Lower lobe of right lung (tissue), 2 donors: ENCODE measurements at places on chromosomes 13 and 19. TPM values are rescaled to one million over a fixed set of nuclear protein-coding genes. Genes with fewer than 3 reads are reported as not detected.

DNA sequence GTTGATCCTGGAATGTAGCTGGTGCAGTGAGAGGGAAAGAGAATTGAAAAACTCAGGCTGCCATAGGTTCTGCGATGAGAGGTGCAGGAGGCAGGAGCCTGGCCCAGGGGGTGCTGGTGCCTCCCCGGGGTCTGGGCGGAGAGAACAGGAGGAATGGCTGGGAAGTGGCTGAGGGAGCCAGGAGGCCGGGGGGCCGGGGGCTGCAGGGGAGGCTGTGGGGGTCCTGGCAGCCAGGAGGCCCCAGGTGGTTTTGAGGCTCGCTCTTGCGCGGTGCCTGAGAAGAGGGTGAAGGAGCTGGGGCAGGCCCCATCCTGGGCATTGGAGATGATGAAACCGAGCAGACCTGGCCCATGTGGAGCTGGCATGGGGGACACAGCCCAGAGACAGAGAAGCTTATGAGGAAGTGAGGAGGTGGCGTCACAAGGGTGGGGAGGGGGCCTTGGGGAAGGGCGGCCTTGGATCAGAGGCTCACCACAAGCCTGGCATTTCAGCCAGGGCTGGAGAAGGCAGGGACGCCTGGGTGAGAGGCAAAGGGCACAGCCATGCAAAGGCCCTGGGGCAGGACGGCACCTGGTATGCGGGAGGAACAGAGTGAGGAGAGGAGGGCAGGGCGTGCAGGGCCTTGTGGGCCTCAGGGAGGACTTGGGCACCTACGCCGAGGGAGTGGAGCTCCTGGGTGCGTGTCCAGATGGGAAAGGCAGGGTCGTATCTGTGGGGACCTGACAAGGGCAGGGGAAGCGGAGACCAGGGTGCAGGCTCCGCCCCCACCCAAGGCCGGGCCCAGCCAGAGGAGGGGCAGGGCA is 1.3 kb upstream of the TEKTIP1 start:
- no peak for DNase-seq

- DNase-seq, result no peak
Observed at GRCh38 chr19:36182612-36183244, 30.5 kb upstream of the COX7A1 start.

- no peak for DNase-seq
Observed at GRCh38 chr13:42532561-42533335, 41.2 kb upstream of the TNFSF11 start.

GRCh38 chr13:97202761-97203160 is 19.4 kb upstream of the MBNL2 start:
- no peak for DNase-seq

DNA sequence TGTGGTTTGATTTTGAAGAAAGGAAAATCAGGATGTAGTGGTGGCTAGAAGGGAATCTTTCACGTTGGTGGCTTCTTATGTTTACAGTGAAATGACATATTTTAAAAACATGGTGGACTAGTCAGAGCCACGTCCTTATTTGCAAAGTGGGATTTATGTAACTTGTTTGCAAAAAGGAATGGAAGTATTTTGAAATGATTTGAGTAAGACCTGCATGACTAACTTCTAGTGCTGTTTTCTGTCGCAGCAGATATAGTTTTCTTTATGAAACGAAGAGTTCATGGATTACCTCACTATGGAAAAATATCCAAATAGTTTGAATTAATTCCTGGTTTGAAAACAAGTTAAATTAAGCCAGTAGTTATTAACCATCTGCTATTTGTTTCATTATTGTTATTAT is 476.5 kb downstream of the MYO16 start:
- no peak for DNase-seq

DNA sequence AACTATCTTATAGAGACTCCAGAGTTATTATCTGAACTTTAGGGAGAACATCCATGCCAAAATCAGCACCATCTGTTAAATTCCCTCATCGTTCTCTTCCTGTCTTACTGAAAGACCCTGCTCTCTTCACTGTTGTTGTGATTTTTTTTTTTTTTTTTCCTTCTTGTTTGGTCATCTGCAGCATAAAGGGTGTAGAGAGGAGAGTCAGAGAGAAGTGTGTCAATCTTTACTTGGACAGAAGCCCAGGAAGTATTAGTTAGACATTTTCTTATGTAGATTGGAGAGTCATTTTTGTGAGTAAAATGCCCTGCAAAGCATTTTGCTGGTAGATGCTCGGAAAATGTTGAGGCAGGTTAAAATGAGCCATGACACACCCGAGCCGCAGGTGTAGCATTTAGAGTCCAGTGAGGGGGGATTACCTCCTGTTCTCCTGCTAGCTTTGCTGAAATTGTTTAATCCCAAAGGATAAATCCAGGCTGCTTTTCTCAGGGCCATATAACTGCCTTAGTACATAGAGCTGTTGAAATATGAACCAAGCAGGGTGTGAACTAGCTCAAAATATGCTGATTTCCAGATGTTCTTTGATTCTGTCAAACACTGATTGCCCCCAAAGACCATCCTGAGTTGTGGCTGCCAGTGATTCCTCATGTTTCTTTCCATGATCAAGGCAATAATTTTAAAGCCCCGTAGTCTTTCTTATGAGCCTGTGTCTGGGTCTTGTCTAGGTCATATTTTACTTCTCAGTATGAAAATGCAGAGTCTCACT is 143.5 kb downstream of the DCT start:
- no peak for DNase-seq

DNA sequence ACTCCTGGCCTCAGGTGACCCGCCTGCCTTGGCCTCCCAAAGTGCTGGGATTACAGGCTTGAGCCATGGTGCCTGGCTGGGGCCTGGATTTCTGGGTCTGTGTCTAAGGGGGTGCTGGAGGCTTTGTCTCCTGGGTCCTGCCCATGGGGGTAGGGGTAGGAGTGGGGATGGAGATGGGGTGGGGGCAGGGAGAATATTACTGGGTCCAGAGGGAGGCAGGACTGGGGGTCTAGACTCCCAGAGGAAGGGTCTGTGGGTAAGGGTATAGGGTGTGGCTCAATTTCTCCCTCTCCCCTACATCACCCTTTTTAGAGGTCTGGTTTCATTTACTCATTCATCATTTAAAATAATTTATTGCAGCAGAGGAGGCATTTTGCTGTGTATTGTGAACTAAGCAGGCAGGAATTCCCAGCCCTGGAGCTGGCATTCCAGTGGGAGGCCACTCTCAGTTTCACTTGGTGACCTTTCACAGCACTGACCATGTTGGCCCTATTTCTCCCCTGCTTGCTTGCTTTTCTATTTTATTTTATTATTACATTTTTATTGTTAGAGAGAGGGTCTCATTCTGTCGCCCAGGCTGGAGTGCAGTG is 810 bp upstream of the NFKBID start:
- no peak for DNase-seq

GRCh38 chr19:50668879-50669278 is 19.6 kb downstream of the C19orf81 start:
- no peak for DNase-seq

DNA sequence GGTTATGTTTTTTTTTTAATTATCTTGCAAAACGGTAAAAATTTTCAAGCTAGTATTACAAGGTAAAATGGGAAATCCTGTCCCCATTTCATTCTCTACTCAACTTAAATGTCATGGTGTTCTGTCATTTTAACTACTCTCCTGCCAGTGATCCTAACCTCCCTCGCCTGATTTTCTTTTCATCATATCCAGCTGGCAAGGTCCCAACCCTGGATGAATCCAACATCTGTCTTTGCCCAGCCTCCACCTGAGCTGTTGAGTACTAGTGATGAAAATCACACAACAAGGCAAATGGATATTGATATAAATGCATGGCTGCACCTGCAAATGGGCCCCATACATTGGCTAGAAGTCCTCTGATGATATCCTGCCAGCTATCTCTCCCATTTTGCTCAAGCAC is 6.9 kb upstream of the CDK8 start:
- DNase-seq, result no peak

- DNase-seq, result no peak
Observed at GRCh38 chr19:3976495-3977241, 5.8 kb upstream of the DAPK3 start.

DNA sequence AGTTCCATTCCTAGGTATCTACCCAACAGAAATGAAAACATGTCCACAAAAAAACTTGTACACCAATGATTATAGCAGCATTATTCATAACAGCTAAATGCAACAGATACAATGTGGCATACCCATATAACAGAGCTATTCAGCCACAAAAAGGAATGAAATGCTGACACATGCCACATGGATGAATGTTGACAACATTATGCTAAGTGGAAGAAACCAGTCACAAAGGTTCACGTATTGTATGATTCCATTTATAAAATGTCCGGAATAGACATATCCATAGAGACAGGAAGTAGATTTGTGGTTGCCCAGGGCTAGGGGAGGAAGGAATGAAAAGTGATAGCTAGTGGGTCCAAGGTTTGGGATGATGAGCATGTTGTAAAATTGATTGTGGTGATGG is 10.8 kb downstream of the CRYL1 start:
- no peak for DNase-seq

DNA sequence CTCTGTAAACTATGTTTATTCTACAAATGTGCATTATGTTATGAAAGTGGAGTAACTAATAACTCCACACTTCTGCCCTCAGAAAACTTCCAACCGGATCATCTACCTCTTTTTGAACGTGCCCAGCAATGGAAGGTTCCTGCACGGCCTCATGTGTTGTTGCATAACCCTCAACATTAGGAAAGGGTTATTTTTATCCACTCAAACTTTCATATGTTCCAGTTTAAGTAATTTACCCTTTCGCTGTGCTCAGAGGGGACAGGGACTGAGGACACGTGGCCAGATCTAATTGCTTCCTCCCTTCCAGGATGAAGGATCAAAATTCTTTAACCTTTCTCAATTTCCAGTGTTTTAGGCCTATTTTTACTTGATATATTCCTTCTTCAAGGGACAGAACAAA is 29.6 kb downstream of the IRS2 start:
- no peak for DNase-seq

DNA sequence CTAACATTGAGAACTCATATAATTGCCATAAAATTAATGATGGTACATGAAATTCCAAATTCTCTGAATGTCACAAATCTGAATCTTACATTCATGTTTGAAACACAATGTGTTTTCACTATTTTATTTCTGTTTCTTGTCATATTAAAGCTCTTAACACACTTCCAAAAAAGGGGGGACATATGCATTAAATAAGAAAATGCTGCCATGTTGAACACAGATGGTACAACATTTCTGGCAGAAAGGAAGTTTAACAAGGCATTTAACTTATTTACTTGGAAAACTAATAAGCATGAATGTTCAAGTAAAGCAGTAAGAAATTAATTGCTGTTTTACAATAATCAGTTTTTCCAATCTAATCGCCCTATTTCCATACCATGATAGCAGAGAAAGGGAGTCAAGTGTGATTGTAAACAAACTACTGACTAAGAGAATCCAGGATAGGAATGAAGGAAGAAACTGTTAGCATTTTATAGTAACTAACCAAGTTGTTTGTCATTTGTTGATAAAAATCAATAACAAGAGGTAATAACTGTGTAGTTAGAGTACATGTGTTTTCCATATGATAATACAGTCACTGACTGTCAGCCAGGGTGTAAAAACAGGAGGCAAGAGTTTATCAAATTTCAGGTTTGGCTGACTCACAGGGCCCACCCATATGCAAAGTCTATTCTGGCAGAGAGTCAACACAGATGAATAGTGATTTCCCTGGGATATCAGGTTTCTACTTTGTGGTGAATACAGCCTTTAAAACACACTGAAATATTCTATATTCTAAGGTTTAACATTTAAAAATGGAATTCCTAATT is 5.7 kb upstream of the FOXO1 start:
- no peak for DNase-seq

DNA sequence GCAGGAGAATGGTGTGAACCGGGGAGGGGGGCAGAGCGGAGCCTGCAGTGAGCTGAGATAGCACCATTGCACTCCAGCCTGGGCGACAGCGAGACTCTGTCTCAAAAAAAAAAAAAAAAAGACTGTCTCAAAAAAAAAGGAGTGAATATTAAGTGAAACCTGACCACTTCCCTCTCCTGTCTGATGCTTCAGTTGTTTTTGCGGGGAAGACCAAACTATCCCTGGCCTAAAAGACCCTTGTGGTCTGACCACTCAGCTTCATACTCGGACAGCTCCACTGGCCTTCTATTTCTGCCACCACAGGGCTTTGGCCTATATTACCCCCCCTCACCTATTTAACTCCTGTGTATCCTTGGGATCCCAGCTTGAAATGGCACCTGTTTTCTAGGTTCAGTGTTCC is 2.3 kb downstream of the CLASRP start:
- no peak for DNase-seq

- DNase-seq, result no peak
Observed at GRCh38 chr13:89726690-89727435, 1620.6 kb upstream of the MIR17HG start.

GRCh38 chr13:27424246-27425157 is at the start of gene GTF3A:
GTF3A (plus strand) TSS chr13:27424619.
- DNase-seq, result peak; percentile 88

- DNase-seq, result no peak
Observed at GRCh38 chr13:82962397-82962796, 919.9 kb downstream of the SLITRK1 start.

- DNase-seq, result no peak
Observed at GRCh38 chr13:33375421-33375820, 89.9 kb upstream of the STARD13 start.

Gene NLRP5
- total RNA-seq, result not detected

Gene ZNF729
- not detected for total RNA-seq

Gene ZNF780A
- total RNA-seq, result 23.5 TPM
